ENCODE measurements at places on chromosomes 13 and 19.

DNA sequence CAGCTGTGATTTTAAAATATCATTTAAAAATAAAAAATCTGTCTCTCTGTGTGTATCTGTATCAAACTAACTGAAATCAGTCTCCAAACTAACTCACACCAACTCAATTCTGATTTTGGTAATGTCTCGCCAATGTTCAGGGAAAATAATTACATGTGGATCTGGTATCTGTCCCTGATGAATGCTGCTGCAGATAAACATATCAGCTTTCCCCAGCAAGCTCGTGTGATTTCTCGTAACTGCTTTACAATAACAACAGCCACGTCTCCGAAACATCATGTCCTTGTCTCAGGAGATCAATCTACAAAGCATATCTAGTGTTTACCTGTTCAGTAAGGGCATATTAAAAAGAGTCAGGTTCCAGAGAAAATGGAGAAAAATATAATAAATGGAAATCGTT, 129.0 kb downstream of the IRS2 start:
- DNase-seq: no peak

GRCh38 chr13:87122551-87122950, 548.6 kb upstream of the SLITRK5 start:
- DNase-seq: no peak

GRCh38 chr19:42542791-42543190, 14.5 kb upstream of the CEACAM1 start:
- no peak for DNase-seq

DNA sequence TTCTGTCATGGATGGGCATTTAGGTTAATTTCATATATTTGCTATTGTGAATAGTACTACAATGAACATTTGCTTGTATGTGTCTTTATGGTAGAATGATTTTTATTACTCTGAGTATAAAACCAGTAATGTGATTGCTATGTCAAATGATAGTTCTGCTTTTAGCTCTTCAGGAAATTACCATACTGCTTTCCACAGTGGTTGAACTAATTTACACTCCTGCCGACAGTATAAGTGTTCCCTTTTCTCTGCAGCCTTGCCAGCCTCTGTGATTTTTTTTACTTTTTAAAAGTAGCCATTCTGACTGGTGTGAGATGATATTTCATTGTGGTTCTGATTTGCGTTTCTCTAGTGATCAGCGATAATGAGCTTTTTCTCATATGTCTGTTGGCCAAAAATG, 6.5 kb downstream of the SIGLEC7 start:
- no peak for DNase-seq

DNA sequence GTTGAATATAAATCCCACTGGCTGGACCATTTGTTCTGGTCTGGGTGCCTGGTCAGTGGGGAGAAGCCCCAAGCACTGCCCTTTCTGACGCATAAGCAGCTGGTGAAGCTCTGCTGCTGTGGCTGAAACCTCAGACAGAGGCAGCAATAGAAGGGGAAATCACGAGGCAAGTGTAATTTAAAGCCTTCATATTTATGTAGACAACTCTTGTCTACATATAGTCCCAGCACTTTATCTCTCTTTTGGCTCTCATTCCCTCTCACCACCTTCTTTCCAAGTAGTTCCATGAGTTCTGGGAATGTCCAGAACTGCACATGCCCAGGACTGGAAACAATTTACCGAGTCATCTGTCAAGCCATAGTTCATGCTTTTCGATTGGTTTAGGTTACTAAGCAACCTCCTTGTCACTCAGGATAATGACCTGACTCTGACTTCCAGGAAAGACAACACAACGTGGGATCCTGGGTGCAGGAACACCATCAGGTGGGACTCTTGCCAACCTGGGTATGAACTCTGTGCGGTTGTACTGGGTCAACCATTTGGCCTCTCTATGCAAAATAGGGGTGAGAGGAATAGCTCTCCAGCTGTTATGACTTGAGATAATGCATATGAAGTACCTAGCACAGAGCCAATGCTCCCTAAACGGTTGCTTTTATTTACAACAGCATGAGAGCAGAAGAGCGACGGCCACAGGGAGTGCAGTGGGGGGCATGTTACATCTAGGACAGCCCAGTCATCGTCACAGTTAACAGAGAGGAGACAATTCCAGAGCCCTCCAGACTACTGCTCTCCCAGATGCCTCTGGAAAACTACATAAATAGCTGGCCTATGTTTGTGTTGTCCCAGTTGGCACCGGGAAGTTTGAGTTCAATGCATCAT, 321.9 kb downstream of the FOXO1 start:
- no peak for DNase-seq
